Mesendoderm (in vitro differentiated cells): ENCODE measurements at places on chromosomes 5 and 9.

DNA sequence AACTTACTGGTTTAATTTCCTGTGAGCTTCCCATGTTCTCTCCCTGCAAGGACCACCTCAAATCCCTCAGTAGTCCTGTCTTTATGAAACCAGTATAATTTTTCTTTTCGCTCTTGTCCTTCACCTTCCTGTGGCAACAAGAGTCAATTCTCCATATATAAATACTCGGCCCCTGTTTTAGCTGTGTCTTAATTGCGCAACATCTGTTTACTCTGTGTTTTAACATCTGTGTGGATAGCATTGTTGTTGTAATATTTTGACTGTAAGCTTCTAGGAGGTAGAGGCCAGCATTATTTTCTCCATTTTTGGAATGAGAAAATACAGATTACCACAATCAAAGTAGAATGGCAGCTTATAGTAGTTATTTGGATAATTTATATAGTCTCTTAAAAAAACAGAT, 30.2 kb upstream of the CDKN2B start:
- no peak for DNase-seq

DNA sequence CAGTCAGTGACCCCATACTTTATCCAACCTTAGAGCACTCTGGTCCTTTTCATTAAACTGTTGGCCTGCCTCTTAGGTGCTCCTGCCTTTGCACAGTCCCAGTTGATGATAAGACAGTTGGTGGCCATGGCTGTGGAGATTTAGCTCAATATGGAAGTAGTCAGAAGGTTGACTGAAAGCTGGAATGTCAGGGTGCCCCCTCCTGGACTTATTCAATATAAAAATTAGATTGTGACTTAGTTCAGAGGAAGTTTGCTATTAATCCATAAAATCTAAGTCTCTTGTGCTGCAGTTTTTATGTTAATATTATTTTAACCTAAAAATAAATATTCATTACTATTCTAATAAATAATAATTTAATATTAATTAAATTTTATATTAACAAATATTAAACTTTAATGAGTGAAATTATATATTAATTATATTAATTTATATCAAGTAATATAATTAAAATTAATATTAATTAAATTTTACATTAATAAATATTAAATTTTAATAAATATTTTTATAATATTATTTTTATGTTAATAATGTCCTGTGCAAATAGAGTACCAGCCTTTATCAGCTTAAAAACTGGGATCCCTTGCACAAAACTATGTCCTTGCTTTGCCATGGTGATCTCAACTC, 77.7 kb upstream of the ADAMTSL1 start:
- peak; percentile 32 for DNase-seq

GRCh38 chr5:98916540-98916939, 12.3 kb downstream of the CHD1 start:
- DNase-seq, result no peak

GRCh38 chr9:125750627-125751011, 3.4 kb downstream of the PBX3 start:
- DNase-seq, result peak; percentile 71

DNA sequence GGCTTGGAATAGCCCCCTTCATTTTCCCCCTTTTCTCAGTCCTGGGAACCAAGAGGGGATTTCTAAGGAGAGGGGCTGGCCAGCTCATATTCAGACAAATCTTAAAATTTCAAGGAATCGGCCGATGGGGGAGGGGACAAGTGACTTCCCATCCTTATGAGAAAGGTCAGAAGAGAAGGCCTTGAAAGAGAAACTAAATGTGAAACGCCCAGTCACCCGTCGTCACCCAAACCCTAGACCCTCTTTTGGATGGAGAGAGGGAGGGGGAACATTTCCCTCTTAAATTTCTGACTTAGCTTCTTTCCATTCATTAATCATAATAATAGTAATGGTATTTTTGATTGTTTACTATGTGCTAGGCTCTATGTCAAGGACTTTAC, 850 bp upstream of the CCL19 start:
- no peak for DNase-seq

DNA sequence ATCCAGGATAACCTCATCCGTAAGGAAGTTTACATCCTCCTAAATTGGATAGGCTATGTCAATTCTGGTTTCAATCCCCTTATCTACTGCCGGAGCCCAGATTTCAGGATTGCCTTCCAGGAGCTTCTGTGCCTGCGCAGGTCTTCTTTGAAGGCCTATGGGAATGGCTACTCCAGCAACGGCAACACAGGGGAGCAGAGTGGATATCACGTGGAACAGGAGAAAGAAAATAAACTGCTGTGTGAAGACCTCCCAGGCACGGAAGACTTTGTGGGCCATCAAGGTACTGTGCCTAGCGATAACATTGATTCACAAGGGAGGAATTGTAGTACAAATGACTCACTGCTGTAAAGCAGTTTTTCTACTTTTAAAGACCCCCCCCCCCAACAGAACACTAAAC, 1.3 kb downstream of the ADRB2 start:
- no peak for DNase-seq

DNA sequence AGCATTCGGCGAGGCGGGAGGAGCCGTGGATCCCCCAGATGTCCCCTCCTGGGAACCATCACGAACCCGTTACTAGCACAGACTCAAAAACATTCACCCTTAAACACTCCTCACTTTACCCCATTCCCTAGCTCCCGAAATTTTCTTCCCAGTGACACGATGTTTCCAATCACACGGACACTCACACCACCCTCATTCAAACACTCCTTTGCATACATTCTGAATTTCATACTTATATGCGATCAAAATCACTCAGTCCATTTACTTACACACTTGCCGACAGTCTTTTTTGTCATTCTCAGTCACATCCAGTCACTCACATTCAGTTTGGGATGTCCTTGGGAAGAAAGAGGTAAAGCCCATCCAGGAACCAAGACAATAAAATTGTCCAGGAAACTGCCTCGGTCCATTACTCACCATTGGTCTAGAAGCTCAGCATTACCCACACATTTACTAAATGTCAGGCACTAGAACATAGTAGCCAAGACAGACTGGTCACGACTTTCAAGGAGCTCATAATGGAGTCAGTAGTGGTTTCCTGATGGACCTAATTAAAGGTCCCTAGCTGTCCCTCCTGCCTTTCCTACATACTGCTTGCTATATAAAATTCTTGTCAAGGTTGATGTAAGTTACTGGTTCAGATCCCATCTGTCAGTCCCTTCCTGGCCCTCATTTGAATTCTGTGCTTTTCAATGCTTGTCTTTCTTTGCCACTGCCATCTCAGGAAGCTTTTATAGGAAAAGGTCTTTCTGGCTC, 574 bp downstream of the SLC35A4 start:
- no peak for DNase-seq

DNA sequence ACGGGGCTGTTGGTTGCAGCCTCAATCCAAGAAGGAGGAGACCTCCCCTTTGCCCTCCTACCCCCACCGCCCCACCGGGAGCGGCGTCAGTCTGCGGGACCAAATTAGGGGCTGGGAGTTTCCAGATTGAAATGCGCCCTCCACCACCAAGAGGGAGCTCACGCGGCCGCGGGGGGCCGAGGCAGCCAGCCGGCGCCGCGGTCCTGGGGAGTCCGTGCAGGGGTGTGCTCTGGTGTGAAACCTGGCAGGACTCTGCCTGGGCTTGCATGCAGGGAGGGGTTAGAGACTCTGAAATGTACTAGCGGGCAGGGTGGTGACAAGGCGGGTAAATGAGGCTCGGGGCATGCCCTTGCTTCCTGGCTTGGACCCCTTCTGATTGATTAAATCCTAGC, 989 bp upstream of the FBN2 start:
- DNase-seq, result peak; percentile 95

- DNase-seq, result no peak
Observed at GRCh38 chr5:132205385-132206125, 22.1 kb downstream of the P4HA2 start.

- DNase-seq, result no peak
Observed at GRCh38 chr9:105055917-105056316, 128.0 kb upstream of the ABCA1 start.

DNA sequence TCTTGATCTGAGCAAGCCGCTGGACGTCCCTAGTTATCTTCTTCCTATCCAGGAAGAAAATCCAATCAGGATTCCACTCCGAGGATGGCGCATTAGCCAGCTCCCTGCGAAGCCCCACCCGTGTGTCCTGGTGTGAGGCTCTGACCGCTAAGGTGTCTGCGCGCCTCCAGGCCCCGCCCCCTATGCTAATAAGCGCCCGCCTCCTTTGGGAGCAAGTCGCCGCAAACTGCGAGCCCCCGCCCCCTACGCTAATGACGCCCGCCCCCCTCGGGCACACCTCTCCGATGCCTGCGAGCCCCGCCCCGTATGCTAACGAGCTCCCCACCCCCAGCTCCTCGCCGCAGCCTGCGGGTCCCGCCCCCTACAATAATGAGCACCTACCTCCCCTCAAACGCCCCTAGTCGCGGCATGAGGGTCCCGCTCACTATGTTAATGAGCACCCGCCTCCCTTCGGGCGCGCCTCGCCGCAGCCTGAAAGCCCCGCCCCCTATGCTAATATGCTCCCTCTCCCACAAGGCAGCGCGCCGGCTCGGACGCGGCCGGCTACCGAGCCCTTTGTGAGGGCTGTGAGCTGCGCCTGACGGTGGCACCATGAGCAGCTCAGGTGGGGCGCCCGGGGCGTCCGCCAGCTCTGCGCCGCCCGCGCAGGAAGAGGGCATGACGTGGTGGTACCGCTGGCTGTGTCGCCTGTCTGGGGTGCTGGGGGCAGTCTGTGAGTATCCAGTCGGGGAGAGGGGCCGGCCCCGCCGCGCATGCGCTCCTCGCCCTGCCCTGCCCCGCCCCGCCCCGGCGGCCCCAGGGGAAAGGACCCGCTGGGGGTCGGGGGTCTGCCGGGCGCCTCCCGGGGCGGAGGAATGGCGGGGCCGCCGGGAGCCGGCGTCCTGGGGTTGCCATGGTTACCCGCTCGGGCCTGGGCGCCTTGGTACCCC, at the start of gene CACFD1:
CACFD1 (plus strand) TSS at position 503 of the 929 bp plus-strand sequence; CDS start at position 592, 89 bp downstream.
- DNase-seq, result peak; percentile 99

- DNase-seq, result no peak
Observed at GRCh38 chr5:130526708-130527107, 622.4 kb downstream of the CHSY3 start.

- peak; percentile 60 for DNase-seq
Observed at GRCh38 chr9:29211580-29212396, 1638.5 kb upstream of the C9orf72 start.

- no peak for DNase-seq
Observed at GRCh38 chr5:80238097-80238496, 17.8 kb downstream of the SERINC5 start.

DNA sequence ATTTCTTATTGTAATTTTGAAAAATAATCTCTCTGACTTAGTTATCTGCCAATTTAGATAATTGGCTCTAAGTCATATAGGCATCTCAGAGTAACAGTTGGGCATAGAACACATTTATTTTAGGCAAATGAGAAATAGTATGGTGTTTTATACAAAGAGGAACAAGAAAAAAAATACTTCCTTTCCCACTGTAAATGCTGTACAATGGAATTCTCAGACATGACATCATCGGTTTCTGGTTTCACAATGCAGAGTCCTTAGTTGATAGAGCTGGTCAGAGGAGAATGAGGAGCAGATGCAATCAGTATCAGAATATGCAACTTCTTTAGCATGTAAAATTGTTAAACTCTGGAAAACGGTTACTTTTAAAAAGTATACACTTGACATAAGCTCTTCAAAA, 49.4 kb downstream of the PLK2 start:
- DNase-seq, result peak; percentile 56

DNA sequence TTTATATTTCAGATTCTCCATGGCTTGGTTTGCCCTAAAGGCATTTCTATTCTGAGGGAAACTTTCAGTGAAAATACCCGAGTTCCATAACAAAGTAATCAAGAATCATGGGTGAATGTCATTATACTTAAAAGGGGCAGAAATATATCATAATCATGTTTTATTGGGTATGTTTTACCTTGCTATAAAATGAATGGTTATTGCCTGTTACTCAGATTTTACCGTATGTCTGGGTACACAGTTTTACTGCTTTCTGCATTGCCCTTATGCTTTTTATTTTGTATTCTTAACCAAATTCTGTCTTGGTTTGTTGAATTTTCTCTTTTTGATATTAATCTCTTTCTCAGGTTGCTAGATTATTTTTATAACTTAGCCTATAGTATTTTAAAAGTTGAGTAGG, 2.5 kb downstream of the GPR151 start:
- no peak for DNase-seq

DNA sequence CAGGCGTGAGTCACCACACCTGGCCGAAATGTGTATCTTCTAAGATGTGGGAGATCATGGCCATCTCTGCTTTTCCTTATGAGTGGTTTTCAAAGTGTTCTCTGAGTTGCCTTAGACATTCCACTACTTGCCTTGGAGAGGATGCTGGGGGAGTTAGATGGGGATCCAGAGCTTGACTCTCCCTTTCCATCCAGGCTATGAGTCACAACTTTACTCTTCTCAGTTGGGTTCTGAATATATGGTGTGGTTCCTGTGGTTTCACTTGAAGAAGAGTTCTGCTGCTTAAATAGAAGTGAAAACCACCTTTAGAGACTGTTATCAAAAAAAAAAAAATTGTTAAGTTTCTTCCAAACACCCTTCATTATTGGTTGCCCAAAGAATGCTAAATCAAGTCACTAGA, 217.6 kb downstream of the ZNF608 start:
- no peak for DNase-seq

DNA sequence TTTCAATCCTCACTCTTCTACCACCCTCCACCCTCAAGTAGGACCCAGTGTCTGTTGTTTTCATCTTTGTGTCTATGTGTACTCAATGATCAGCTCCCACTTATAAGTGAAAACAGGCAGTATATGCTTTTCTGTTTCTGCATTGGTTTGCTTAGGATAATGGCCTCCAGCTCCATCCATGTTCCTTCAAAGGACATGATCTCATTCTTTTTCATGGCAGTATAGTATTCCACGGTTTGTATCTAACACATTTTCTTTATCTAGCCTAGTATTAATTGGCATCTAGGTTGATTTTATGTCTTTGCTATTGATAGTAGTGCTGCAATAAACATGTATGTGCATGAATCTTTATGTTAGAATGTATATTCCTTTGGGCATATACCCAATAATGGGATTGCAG, 259.8 kb upstream of the KIF2A start:
- DNase-seq, result no peak

- no peak for DNase-seq
Observed at GRCh38 chr9:18705796-18706392, 231.9 kb downstream of the ADAMTSL1 start.

- DNase-seq, result no peak
Observed at GRCh38 chr5:110909415-110909814, 162.1 kb upstream of the TSLP start.

- no peak for DNase-seq
Observed at GRCh38 chr9:16028548-16028947, 475.7 kb downstream of the CCDC171 start.

- peak; percentile 78 for DNase-seq
Observed at GRCh38 chr5:155087036-155087435, 73.5 kb downstream of the KIF4B start.

DNA sequence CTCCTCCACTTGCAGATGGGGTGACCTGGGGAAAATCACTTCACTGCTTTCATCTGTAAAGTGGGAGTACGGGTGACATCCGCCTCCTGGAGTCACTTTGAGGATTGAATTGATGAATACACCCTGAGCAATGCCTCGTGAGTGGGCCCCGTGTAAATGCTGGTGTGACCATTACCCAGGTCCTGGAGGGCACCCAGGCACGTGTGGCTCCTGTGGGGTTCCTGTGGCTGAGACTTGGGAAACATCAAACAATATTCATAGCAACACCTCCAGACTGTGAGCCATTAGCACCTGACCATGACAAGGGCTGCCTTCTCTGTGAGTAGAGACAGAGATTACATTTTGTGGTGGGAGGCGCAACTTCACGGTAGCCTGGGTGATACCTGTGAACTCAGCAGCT, 11.4 kb downstream of the MRPL36 start:
- DNase-seq, result no peak
